ENCODE measurements at places on chromosomes 6 and 20.

DNA sequence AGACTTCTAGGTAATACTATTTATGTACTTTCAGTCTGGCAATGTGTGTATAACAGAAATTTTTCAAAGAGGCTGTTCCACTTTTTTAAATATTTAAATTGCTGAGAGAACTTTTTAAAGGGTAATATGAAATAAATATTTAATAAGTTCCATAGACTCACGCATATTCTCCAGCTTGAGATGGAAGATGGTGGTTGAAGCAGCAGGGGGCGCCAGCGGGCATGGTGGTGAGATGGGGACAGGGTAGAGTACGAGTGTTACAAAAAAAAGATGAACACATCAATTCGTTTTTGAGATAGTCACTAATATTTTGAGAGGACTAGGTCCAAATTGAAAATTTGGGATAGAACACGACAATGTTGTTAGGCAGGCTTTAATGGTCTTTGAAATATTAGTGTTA lies 68.4 kb downstream of the RSPO3 start:
- peak; percentile 26 for DNase-seq

DNA sequence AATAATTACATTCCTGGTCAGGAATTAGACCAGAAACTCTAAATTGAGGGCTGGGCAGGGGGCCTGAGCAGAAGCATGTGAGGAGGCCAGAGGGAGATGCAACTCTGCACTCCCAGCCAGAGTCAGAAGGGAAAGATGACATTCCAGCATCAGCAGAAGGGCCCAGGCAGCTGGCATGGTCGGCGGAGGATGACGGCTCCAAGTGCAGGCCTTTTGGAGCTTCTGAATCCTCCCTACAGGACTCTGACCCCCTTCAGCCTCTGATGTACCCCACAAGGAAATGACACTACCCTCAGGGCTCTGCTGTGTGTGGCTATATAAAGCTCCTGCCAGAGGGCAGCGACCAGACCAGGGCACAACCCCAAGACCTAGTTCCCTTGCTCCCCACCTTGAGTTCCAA lies 1.9 kb downstream of the LRFN2 start:
- DNase-seq, result no peak

DNA sequence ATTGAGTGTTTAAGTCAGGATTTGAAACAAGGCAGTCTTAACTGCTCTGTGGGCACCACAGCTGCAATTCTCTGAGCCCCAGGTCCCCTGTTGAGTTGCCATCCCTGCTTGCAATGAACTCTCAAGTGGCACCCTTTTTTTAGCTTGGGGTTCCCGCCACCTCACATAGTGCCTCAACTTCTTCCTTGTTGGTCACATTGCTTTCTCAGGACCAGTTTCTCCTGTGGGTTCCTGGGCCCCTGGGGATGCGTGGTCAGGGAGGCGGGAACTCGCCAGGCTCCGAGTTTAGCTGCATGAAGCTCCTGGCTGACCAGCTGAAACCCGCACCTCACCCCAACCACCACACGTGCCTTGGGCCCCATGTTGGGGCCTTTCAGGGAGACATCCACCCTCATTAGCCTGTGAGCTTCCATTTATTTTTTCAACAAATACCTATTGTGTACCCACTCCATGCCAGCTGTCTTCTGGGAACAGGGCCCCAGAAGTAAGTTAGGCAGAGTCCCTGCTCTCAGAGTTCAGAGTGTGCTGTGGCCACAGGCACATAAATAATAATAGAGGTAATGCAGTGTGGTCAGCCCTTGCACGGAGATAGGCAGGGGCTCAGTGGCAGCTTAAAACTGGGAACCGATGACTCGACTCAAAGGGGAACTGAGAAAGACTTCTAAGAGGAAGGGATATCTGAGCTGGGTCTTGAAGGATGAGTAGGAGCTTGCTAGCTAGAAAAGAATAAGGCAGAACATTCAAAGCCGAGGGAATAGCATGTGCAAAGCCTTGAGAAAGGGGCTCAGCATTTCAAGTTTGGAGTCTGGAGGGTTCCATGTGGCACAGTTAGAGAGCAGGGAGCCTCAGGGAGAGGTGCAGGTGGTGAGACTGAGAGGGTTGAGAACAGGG lies 33.9 kb upstream of the FAM83D start:
- peak; percentile 70 for DNase-seq

DNA sequence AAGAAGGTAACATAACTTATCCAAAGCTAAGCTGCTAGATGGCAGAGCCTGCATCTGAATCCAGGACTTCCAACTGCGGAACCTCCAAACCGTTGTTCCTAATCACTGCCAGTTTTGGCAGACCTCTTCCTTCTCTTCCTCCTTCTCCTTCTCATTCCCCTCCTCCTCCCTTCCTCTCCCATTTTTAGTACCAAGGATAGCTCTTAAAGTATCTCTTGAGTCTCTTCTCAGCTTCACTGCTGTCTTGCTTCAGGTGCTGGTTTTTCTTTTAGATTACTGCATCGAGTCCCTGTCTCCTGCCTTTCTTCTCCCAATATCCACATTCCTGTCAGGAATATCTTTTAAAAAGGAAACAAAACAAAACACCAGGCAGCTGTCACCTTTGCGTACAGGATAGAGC lies 77.1 kb downstream of the CDYL start:
- DNase-seq, result no peak

DNA sequence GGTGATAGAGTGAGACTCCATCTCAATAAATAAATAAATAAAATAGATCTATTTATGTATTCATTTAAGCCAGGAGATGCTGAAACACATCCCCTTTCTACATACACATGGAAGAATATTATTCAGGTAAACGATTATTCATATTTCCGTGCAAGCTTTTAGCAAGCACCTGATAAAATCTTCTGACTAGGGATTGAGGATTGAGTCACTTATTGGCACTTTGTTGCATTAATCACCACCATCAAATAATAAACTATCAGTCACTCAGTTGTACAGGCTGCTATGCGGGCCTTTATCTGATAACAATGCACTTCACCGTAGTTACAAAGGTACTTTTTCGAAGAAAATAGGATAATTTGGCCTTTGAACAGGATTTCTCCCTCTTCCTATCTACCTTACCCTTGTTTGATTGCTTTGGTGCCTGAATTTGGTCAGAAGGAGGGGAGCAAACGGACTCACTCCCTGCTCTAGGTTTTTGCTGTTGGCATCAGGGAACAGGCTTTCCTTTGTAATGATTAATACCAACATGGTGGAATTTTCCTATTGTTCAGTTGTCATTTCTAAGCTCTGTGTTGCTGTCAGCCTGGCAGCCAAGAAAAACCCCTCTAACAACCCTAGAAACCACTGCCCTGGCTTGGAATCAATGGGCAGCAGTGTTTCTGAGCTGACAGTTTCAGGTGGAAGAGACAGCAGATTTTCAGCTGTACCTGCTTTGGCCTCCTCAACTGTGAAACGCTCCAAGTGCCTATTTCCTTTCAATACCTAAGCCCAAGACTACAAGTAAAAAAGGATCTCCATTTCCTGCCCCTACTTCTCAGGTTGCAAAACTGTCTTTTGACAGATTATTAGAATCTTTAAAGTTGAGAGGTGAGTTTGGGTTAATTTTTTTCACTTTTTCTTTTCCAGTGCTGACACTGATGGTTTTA lies 63.0 kb downstream of the MYB start:
- DNase-seq, result no peak

DNA sequence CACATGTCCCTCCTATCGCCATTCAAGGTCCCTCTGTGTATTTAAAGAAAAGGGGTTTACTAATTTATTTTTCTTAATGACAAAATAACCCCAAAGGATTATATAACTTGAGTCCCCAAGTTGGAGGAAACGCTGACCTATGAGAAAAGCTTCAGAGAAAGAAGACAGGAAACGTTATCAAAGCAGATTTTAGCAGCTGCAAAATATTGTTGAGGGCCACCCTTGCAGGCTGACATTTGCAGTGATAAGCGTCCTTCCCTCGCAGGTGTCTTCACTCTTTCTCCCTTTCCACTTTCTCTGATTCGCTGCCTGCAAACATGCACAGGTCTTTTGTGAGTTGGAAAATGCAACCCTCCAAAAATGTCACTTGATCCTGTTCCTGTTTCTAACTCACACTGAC lies 103.2 kb upstream of the RIPOR2 start:
- no peak for DNase-seq

- DNase-seq, result no peak
Measured at GRCh38 chr20:13061381-13061780, 52.6 kb downstream of the SPTLC3 start.

- no peak for DNase-seq
Measured at GRCh38 chr6:113122060-113122459, 735.1 kb upstream of the MARCKS start.

DNA sequence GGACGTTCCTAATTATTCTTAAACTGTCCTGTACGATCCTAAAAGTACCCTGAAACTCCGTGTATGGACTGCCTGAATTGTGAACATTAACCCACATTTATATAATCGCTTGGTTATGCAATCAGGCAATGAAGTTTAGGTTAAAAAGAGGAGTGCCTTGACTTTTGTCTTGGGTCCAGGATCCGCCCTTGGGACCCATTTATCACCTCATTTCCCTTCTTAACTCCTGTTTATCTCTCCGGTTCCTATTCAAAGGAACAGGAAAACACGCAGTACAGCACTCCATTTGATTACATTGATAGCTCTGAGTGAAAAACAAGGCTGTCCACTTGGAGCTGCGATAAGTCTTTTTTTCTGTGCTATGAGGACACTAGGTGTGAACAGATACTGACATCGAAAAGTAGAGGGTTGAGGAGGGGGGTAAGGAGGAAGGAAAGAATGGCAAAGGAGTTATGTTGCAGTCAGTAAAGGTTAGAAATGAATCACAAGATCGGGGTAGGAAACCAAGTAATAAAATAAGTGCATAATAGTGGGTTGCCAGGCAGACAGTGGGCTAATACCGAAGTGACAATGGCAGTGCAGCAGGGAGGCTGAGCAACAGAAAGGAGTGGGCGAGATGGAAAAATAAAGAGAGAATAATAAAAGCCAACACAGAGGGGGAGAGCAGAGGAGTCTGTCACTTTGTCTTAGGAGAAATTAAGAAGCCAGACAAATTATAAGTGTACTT lies 15.9 kb upstream of the PCK1 start:
- DNase-seq, result no peak

DNA sequence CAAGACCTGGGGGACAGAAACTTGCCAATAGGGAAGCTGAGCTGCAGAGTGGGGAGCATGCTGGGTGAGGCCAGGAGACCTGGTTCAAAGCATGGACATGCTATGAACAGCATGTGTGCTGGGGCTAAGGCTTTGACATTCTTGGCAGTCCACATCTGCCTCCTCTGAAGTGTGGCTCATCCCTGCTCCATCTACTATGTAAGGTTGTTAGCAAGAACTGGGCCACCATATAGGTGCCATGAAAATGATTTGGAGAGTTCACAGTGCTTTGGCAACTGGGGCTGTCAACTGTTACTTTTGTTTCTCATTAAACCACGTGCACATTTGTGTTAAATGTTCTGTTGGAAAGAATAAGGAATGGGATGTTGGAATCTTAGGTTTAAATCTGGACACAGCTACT lies 311.1 kb downstream of the CDC5L start:
- no peak for DNase-seq

DNA sequence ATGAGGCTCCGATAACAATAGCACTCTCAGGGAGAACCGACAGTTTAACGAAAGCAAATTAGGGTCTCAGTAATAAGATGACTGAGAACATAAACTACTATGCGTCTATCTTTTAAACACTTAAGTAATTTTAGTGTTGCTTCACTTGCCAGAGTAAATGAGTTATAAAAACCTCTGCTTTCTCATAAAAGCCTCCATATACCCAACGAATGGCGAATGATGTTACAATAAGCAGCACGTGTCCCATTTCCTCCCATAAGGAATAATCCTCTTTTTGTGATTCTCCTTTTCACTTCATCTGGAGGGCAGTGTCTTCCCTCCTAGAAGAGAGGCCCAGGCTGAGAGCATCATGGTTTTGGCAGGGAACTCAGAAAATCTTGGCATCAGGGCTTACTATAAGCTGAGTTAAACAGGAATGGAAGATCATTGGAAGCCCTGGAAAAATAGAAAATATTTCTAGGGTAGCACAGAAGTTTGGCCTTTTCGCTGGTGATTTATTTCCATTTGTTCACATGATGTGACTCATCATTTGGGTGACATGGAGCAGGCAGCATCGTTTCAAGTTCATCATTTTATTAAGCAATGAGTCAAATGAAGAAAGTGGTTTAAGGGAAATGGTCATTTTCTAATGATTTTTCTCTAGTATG lies 255.4 kb downstream of the ATXN1 start:
- DNase-seq, result no peak

- DNase-seq, result no peak
Measured at GRCh38 chr6:149501201-149501600, 16.4 kb upstream of the ZC3H12D start.

DNA sequence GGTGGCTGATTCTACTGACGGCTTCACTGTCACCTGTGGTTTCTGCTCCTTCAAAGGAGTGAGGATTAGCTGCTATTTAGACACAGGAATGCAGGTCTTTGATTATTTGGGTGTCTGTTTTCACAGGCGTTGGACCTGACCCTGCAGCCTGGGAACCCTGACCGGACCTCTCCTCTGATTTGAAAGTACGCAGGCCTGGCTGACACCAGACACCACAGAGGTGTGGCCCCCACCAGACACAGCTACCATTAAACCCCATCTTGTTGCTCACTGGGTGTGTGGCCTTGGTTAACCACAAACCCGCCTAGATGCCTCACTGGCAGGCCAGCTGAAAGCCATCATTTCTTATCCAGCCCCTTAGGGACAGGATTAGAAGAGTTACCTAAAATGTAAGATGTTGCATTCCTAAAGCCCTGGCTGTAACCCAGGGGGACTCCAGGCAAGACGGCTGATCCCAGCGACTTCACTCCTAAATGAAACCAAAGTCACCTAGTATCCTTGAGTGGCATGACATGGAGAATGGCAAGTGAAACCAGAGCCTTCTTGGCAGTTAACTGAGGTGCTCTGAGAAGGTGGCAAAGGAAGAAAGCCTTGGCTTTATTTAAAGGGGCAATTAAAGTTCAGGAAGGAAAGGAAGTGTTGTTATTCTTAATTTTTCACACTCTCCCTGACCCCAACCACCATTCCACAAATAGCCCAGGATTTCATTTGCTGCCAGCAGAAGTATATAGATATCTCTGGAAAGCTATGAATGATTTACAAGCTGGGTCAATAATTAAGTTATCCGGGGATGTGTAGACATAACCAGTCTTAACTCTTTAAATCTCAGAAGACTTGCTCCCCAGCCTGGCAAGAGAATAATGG lies 169.9 kb downstream of the QRSL1 start:
- DNase-seq, result no peak

- peak; percentile 32 for DNase-seq
Measured at GRCh38 chr6:108914235-108915022, 66.2 kb downstream of the ARMC2 start.

DNA sequence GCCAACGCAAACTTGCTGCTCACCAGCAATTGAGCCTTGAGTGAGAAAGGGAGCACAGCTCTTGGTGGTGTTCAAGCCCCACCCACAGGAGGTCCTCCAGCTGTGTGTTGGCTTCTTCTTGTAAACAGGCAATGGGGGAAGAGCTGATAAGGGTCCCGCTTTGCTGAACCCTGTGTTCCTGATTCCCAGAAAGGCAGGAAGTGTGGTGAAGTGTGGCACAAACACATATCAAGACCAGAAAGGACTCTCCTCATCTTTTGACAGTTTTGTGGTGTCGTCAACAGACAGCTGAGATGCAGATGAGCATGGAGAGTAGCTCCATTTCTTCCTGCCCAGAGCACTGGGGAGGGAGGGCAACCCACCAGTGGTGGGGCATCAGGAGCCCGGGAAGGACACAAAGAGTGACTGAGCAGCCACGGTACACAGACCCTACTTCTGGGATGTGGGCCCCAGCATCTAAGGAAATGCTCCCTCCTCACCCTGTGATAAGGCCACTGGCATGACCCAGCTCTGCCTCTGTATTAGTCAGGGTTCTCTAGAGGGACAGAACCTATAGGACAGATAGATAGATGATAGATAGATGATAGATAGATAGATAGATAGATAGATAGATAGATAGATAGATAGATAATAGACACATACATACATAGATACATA lies 188.9 kb upstream of the TAB2 start:
- no peak for DNase-seq

- DNase-seq, result no peak
Measured at GRCh38 chr6:13907614-13908215, 17.0 kb upstream of the RNF182 start.
